Kidney epithelial cell (primary cell): ENCODE measurements at places on chromosomes 11 and 22.

- DNase-seq = no peak
These were observed 170.8 kb downstream of the BUD13 start for GRCh38 chr11:116601814-116602636.

DNA sequence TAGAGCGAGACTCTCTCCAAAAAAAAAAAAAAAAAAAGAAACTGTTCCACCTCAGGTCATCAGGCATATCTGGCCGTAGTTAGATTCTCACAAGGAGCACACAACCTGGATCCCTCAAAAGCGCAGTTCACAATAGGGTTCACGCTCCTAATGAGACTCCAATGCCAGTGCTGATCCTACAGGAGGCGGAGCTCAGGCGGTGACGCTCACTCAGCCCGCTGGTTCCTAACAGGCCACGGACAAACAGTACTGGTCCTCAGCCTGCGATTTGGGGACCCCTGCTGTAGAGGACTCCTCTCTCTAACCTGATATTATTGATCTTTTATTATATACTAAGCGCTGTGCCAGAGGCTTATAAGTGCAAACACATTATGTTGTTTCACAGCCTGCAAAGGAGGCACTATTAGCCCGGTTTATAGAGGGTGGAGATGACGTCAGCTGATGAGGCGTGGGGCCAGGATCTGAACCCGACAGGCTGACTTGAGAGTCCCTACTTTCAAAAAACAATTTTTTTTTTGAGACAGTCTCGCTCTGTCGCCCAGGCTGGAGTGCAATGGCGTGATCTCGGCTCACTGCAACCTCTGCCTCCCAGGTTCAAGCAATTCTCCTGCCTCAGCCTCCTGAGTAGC is 4.9 kb upstream of the MAFF start:
- DNase-seq = no peak

DNA sequence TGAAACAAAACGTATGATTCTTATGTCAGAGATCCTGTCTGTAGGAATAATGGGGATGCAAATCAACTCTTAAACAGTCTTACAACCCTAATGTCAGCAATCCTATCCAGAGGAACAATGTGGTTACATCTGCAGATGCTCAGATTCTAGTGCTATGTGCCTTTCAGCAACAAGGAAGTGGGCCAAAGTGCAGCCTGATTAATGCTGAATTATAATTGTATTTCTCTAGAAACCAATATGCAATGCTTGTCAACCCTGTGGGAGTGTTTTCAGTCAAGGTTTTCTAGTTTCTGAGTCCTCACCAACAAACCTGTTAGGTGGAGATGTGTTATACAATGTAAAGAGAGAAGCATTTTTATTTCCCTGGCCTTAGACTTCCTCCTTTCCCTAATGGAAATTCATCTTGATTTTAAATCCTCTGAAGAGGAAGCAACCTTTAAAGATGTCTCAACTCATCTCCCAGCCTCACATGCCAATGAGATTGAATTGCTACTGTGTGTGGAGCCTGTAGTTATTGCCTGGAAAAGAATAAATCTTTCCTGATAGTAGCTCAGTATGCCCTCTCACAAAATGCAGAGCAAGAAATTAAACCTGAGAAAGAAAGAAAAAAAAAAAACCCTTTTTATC is 26.2 kb upstream of the TMEM123 start:
- no peak for DNase-seq

DNA sequence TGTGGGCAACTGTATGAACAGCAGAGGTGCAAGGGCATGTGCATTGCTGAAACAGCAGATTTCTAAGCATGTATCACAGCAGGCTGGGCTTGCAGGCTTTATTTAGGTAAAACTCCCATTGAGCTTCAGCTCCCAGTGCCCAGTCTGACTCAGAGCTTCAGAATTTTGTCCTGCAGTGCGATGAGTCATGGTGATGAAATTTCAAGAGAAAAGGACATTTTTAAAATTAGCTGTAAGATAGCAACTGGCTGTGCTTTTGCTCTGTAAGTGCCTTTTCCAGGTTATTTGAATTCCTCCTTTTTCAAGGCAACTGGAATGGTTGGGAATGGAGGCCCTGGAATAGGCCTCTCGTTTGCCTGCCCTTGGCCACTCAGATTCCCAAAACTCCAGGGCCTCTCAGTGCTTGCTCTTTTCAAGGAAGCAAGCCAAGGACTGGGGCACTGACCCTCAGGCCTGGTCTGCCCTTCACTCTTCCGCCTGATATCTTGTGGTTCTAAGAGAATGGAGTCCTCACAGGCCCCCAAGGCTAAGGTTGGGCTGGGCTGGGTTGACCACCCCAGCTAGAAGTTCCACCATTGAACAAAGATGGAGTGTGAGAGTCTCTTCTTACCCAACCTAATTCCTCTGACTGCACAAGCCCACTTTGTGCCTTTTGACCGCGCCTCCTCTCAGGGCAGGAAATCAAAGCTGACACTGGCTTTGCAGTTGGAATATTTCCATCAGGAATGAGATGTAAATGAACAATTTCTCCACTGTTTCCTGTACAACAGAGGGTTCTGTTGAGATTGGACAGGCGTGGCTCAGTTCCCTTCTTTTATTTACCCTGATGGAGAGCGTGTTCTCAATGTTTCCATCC is 59.5 kb upstream of the PRSS23 start:
- DNase-seq = peak; percentile 96

- DNase-seq = no peak
These were observed 23.9 kb downstream of the LRRC4C start for GRCh38 chr11:41435531-41435930.

GRCh38 chr22:48699511-48699910 is 1128.2 kb downstream of the BRD1 start:
- no peak for DNase-seq

DNA sequence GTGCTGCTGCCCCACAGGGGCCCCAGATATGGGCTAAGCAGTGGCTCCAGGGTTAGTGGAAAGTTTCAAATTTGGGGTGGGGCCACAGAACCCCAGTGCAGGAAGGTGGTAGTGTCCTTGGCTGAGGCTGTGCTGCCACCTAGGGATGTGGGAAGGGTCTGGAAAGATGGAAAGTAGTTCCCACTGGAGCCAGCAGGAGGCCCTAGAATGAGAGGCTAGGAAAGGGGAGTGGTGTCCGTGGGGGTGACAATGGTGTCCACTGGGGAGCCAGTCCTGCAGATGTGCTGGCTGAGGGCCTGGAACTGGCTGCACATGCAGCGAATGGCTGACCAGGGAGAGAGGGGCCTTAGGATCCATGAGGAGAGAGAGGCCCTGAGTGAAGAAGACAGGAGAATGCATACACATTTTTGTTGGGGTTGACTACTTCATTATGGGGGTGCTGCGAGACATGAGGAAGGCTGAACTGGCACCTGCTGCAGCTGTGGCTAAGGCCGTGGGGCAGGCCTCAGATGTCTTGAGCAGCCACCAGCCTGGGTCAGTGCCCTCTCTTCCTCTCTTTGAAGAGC is 21.1 kb downstream of the RFPL3 start:
- DNase-seq = no peak
